ENCODE measurements at places on chromosomes 6 and 20.

GRCh38 chr6:39217177-39217864 is 12.0 kb downstream of the KCNK5 start:
- DNase-seq: no peak

DNA sequence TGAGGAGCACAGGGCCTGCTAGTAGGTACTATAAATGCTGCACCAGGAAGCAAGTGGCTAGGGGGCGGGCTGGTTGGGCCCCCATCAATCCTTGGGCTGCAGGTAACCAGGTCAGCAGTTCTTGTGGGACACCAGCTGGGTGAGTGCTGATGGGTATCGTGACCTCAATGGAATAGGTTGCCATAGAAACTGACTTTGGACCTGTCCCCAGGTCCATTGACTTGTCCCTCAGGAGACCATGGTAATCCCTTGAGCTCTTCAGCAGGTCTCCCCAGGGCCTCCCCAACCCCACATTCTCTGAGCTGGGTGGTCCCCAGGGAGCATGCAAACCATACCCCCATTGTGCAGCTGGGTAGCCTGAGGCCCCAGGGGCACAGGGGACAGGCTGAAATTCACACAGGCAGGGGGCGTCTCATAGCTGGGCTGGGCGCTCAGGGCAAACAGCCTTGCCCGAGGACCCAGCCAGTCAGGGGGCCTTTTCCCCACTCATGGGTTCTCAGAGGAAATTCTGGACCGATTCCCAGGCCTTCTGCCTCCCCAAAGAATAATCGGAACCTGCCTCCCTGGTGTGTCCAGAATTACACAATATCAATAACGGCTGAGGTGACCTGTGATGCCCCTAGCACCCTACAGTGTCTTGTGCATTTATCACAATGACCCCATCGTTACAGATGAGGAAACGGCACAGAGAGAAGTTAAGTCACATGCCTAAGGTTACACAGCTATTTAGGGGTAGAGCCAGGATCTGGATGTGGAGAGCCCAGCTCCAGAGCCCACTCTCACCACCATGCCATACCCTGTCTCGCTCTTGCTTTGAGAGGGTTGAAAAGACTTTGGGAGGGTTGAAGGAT is 35.9 kb downstream of the SRC start:
- DNase-seq: no peak

- no peak for DNase-seq
Observed at GRCh38 chr6:140300331-140300730, 925.9 kb upstream of the CITED2 start.

- no peak for DNase-seq
Observed at GRCh38 chr6:145525038-145525437, 210.3 kb downstream of the EPM2A start.

GRCh38 chr6:124200661-124201060 is 397.0 kb downstream of the NKAIN2 start:
- peak; percentile 63 for DNase-seq

- no peak for DNase-seq
Observed at GRCh38 chr6:148242180-148242579, 100.5 kb upstream of the SASH1 start.

DNA sequence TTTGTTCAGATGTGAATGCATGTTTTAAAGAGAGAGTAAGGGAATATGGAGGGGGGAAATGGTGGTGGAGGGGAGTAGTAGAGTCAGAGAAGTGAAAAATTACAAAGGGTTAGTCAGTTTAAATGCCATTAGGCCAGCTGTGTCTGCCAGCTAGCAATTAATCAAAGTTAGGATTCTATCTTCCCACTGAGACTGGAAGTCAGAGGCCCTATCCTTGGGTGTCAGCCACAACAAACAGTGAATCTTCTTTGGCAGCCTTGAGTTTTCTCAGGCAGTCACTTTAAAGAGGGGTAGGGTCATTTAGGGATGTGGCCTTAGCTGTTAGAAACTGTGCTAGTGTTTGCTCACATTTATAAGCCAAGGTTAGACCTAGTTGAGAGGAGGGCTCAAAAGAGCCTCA is 120.5 kb upstream of the BTBD3 start:
- no peak for DNase-seq

GRCh38 chr6:123417535-123417934 is 219.2 kb downstream of the TRDN start:
- DNase-seq: no peak

DNA sequence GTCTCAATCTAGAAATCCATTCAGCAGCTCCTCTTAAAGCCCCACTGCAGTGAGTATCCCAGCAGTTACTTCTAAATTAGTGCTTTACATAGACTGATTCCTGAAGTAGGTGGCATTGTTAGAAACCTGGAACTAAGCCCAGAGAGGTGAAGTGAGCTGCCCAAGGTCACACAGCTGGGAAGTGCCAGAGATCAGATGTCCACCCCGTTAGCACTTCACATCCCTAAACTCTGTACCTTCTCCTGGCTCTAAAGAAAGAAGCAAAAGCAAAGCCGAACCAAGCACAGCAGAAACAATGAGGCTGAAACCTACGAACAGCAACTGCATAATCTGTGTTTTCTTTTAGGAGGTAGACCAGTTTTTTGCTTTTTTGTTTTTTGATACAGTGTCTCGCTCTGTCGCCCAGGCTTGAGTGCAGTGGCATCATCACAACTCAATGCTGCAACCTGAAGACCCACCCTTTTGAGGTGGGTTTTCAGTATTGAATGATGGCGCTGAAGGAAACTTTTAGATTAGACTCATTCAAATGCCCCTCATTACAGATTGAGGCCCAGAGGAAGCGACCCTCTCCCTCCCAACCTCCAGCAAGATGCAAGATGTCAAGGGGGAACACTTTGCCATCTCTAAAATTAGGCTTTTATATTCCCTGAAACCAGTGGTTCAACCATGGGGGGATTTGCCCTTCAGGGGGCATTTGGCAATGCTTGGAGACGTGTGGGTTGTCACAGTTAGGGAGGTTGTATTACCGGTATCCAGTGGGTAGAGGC is 3.2 kb upstream of the ZMYND8 start:
- DNase-seq: no peak
